Activated naive CD4-positive, alpha-beta T cell (primary cell): ENCODE measurements at places on chromosomes 5 and 9.

DNA sequence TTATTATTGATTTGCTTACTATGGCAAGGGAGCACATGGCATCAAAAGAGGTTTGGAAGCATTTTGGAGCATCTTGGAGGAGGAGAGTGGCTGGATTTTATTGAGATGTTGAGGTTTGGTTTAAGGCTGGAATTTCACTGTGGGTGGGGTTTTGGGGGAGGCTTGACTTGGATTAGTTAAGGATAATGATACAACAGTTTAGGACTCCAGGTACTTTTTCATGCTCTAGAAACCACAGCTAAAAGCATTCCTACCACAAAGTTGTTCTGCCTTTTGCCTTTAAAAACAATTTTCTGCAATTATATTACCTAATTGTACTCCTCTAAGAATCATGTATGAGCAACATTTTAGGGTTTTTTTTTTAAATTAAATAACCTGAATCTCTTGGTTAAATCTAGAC is 5.0 kb downstream of the GCNT4 start:
- no peak for DNase-seq

GRCh38 chr5:74016373-74016772 is 390.4 kb downstream of the ARHGEF28 start:
- no peak for DNase-seq

GRCh38 chr9:5642170-5642569 is 13.3 kb downstream of the RIC1 start:
- no peak for DNase-seq

- no peak for DNase-seq
Observed at GRCh38 chr9:112145886-112146285, 29.2 kb downstream of the SUSD1 start.

DNA sequence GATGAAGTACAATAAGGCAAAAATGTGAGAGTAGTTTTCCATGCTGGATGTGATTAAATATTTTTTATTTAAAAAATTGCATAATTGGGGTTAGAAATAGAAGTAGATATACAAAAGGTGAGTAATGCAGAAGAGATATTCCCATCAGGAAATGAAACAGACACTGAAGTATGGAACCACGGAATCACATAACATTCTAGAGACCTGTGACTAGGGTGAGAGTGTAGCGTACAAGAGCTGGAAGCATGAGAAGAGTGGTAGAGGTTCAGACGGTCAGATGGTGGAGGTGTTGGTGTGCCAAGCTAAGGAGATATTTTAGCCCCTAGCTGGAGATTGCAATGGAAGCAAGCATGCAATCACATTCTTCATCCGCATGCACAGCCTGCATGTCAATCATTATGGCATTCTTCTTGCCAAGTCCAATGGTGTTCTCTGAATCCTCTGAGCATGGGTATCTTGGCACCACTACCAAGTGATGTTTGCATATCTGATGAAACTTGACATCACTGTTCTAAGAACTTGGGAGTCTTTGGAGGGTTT is 587.8 kb downstream of the PSAT1 start:
- DNase-seq, result no peak

GRCh38 chr9:95793924-95794828 is 81.3 kb upstream of the ERCC6L2 start:
- DNase-seq, result no peak

DNA sequence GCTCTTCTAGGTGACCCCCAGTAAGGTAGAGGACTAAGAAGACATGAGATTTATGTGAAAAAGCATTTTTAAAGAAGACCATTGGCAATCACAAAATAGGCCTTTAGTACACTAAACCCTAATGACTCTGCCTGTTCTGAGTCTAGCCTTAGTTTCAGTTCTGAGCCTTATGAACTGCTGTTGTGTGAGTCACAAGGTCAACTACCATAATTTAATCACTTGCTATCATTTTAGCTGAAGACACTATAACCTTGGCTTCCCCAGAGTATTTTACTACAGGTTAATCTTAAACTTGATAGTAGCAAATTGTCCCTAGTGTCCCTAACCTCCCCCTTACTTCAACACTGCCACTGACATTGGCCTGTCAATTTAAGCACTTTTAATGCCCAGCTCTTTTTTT is 34.4 kb downstream of the APC start:
- no peak for DNase-seq

- no peak for DNase-seq
Observed at GRCh38 chr5:74464512-74465209, 175.9 kb downstream of the ENC1 start.

DNA sequence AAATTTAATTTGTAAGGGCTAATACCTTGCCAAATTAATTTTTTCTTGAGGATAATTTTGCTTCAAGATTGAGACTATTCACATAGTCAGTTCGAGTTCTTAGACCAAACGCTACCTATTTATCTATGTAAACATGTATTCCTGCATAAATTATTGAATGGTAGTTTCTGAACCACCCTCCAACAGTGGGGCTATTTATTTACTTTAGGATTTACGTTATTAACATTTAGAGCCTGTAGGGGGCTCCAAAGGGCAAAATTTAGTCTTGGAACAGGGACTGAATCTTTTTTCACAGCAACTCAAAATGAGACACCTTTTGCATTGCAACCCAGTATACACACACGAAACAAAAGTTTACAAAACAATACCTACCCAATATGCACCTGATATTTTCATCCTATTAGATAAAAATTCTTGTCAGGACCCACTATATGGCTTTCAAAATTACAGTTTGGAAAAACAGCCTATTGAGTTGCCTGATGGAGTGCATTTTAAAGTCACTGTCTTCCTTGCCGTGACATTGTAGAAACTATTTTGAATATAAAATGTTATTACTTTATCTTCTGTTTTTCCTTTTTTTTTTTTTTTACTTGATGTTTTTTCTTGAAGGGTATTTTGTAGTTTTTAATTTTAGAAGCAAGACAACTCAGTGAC is 47.1 kb upstream of the POU4F3 start:
- DNase-seq, result no peak

- no peak for DNase-seq
Observed at GRCh38 chr9:11269036-11269435, 656.2 kb upstream of the PTPRD start.

GRCh38 chr5:124452412-124452811 is 294.0 kb downstream of the ZNF608 start:
- DNase-seq, result no peak

DNA sequence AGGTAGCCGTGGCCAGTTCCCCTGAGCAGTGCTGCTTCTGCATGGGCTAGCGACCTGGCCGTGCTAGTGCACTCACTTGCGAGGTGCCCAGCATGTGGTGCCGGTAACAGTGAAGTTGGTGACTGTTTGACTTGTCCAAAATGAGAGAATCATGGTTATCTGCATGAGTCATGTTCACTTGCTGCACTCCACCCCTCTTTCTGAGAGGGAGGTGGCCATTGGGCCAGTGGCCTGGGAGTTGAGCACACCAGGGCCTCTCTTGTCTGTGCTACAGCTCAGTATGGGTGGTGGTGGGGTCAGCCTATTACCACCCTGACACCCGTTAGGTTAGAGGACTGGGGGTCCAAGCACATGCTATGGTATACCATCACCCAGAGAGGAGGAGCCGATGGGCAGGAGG is 55.4 kb upstream of the GARNL3 start:
- DNase-seq, result no peak

- DNase-seq, result no peak
Observed at GRCh38 chr5:16502866-16503265, 37.3 kb upstream of the ZNF622 start.

- DNase-seq, result no peak
Observed at GRCh38 chr5:154997746-154998145, 15.8 kb upstream of the KIF4B start.

DNA sequence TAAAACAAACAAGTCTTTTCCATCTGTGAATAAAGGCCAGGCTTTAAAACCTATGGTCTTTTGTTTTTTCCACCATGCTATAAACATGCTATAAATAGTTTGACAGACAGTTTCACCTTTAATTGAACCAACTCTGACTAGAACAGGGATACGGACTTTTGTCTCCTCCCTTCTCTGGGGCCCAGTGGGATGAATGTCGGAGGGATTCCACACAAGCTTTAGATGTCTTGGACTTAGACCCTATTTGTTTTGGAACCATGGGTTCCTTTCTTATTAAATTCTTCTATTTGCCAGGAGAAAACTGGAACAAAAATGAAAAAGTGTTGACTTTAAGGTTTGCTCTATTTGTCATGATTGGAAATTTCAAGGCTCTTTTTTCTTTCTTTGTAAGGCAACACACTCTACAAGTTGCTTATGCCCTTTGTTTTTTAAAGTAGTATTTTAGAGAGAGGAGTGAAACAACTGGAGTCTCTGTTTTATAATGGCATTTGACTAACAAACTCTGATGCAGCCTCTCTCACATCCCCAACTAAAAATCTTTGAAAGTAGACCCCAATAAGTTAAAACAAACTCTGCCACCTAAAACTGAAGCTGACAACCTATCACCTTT is 145.3 kb downstream of the MLLT3 start:
- DNase-seq, result no peak

DNA sequence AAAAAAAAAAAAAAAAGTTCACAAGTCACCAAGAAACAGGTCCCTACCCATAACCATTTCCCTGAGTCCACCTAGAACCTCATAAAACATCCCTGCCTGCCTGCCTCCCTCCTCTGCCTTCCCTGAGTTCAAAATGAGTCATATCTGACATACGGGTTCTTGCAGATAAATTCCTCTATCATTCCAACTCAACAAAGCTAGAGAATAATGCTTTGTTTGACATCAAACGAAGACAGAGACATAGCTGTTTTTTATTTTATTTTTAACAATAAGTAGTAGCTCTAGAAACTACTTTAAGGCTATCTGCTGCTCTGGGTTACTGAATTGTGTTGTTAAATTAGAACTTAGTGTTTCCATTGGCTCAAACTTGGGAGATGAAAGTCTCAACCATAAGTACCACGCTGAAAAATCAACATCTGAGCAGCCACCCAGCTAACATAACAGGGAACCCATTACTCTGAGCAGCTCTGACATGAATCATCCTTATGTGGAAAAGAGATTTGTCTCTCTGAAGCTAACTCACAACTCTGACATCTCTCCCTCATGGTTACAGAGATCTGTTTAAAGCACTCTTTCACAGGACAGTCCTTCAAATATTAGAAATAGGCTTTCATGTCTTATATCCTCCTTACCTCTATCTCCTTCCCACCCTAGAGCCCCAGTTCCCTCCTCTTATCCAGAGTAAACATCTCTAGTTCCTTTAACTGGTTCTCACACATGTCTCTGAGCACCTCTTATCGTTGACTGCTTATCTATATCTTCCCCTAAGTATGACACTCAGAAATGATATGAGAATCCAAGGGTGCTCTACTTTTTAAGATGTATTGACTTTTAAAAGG is 12.1 kb downstream of the TMEM245 start:
- no peak for DNase-seq

DNA sequence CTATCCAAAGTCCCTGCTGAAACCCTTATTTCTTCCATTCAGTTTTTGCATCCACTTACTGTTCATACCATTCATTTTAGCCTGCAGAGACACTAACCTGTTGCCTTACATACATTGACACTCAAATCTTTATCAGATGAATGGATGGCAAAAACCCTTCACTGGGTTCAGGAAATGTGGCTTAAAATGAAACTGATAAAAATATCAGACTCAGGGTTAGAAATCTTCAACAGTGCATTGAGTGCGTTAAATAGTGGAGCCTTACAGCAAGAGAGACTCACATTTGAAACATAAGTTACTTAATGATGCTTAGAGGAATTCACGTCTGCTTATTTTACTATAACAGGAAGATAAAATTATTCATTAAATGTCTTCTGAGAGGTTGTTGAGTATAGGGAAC is 28.0 kb upstream of the BNC2 start:
- no peak for DNase-seq

- DNase-seq, result no peak
Observed at GRCh38 chr5:9851458-9851857, 221.3 kb upstream of the TAS2R1 start.

- no peak for DNase-seq
Observed at GRCh38 chr9:111106202-111106601, 67.9 kb upstream of the LPAR1 start.

DNA sequence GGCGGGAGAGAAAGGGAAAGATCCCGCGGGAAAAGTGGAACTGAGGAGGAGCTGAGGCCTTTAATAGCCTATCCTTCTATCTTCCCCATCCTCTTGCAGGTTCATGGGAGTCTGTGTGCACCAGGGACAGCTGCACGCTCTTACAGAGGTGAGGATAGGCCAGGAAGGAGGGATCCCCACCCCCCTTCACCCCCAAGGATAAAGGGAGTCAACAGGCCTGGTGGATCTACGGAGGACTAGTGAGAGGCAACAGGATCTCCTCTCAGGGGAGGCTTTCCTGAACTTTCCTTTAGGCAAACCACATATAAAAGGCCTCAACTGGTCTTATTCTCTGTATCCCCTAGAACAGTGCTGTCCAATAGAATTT is 1.1 kb downstream of the TESK1 start:
- DNase-seq, result no peak

DNA sequence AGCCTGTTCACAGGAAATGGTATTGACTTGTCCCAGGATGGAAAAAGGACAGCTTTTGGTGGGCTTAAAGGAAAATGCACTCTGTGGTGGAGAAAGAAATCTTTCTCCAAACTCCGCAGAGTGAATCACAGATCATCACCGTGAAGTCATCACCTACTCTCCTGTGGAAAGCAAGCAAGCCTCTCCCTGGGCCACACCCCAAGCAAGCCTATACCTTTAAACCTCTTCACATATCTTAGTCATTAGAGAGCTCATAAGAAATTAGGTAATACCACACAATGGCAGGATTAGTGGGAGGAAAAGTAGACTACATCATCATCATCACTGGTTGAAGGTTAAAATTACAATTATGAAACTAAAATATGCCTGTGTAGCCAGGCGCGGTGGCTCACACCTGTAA is 23.2 kb downstream of the TLE1 start:
- DNase-seq, result no peak

GRCh38 chr5:126414874-126415502 is 8.2 kb upstream of the GRAMD2B start:
- DNase-seq, result no peak

GRCh38 chr5:136039202-136039601 is 10.4 kb downstream of the TGFBI start:
- DNase-seq, result no peak

- DNase-seq, result no peak
Observed at GRCh38 chr5:138752341-138752950, 779 bp upstream of the CTNNA1 start.

DNA sequence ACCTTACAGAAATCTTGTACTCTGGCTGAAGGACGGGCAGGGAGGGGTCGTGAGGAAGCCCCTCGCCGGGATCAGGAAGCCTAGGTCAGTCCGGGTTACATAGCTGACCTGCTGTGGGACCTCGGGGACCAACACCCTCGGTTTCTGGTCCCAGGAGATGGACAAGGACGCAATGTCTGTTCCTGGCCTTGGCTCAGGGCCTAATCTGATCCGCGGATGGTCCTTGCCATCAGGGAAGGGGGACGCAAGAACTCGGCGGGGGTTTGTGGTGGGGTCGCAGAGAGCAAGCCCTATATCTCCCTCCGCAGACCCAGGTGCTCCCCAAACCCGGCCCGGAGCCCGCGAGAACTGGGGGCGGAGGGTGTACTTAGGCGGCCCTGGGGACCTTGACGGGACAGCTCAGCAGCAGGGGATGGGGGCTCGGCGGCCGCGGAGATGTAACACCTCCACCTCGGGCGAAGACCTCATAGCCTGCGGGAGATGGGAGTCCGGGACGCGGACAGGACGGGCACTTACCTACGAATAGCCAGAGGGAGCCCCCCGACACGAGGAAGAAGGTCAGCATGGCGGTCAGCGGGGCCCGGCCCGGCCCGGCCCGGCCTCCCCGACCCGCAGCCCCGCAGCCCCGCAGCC is 353 bp downstream of the ACSL6 start:
- DNase-seq, result no peak
